Transverse colon (tissue), 4 donors: ENCODE measurements at places on chromosomes 11 and 22. TPM values are rescaled to one million over a fixed set of nuclear protein-coding genes. Genes with fewer than 3 reads are reported as not detected.
A peak's percentile ranks its signal among the peaks of the same experiment; 100 is the strongest.

TRIM49 gene
- not detected for total RNA-seq

PLAAT5 gene
- total RNA-seq, result 0.79 TPM

ADM2 gene
- 1.2 TPM for total RNA-seq

GRCh38 chr22:46019351-46019750 is 42.4 kb upstream of the WNT7B start:
- no peak overlapping the region for H3K4me3 ChIP-seq
- H3K4me1 ChIP-seq, result no peaks in the 10 kb centered on the region
- no peaks in the 10 kb centered on the region for H3K36me3 ChIP-seq
- no peak overlapping the region for H3K27ac ChIP-seq

DNA sequence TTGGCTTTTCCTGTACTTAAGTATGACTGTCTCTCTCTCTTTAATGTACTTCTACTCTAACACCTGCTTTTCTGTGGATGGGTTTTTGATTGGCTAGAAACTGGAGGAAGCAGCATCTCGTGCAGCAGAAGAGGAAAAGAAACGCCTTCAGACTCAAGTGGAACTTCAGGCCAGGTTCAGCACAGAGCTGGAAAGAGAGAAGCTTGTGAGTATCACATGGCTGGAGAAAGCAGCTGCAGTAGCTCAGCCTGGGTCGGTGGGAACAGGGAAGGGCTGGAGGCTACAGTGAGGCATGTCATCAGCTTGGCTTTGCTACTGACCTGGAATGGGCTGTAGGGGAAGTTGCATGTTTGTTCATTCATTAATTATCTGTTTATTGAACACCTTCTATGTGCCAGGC is 74.2 kb downstream of the SWAP70 start:
- DNase-seq, result peak; percentile 30
- no peak overlapping the region for H3K4me3 ChIP-seq
- no peaks in the 10 kb centered on the region for H3K27me3 ChIP-seq
- peaks cover 24% of the 10 kb centered on the region for H3K36me3 ChIP-seq

DNA sequence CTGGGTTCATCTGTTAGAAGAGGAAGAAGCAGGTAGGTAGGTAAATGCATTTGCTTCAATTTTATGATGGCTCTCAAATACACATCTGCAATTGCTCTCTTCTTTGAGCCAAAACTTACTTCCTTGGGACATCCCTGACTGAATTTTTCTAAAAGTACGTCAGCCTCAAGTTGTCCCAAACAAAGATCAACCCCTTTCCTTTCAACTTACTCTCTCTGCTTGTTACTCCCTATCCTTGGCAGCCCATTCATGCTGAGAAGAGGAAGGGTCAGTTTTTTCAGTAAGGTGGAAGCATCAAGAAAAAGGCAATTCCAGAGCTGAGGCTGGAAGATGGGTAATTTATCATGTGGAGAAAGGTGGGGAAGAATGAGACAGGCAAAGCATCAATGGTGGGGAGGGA is 111.2 kb downstream of the LRRC32 start:
- no peak overlapping the region for H3K27ac ChIP-seq
- H3K27me3 ChIP-seq, result no peaks in the 10 kb centered on the region
- H3K4me1 ChIP-seq, result no peaks in the 10 kb centered on the region

GRCh38 chr11:28488336-28488735 is 380.1 kb downstream of the METTL15 start:
- H3K36me3 ChIP-seq, result no peaks in the 10 kb centered on the region
- no peak for DNase-seq
- no peaks in the 10 kb centered on the region for H3K27me3 ChIP-seq
- no peak overlapping the region for H3K4me3 ChIP-seq
- no peaks in the 10 kb centered on the region for H3K4me1 ChIP-seq
- H3K27ac ChIP-seq, result no peak overlapping the region

DNA sequence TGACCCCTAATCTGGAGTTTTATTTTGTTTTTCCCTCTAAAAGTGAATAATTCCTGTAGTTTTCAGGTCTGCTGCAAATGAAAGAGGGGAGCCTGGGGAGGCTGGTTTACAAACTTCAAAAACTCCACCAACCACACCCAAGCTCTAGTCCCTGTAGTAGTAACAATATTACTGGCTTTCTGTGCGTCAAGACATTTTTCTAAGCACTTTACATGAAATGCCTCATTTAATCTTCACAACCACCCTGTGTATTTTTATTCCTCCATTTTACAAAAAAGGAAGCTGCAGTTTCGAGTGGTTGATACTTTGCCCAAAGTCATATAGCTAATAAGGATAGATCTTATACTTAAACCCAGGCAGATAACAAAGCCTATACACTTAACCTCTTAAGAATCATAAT is 23.5 kb downstream of the CTNND1 start:
- peaks cover 81% of the 10 kb centered on the region for H3K4me1 ChIP-seq
- peak overlapping the region; percentile 93 for H3K27ac ChIP-seq
- DNase-seq, result no peak
- no peak overlapping the region for H3K4me3 ChIP-seq
